ENCODE measurements at places on chromosomes 11 and 22. TPM values are rescaled to one million over a fixed set of nuclear protein-coding genes. Genes with fewer than 3 reads are reported as not detected.

The GPHA2 gene
- total RNA-seq: not detected

The OR8A1 gene
- total RNA-seq: not detected

The ARHGAP8 gene
- 0.36 TPM for total RNA-seq

The TIGD3 gene
- total RNA-seq: 1.6 TPM

The DERL3 gene
- total RNA-seq: 14.8 TPM

The BATF2 gene
- total RNA-seq: 0.09 TPM

The OR51E2 gene
- not detected for total RNA-seq

The RAG2 gene
- total RNA-seq: not detected

The PKDREJ gene
- not detected for total RNA-seq

DNA sequence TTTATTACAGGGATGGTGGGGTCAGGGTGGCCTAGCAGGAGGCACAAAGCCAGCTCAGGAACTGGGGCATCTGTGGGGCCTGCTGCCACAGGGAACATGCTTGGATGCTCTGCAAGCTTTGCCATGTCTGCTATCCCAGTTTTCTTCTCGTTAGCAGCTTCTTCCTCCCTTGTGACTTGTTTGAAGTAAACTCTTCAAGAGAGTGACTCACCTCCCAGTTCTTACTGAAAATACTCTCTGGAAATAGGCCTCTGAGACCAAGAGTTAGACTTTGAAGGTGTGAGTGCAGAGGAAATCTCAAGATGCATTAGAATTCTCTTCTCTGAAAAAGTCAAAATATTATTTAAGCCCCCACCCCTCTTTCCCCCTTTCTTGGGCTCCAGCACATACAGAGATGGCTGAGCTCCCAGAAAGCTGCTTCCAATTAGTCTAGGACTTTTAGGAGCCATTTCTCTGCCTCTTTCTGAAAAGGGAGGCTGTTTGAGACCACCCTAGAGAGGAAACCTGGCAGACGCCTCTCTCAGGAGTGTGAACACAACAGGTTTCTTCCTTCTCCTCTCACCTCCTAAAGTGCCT, 15.1 kb downstream of the CWC15 start:
- peak; percentile 45 for DNase-seq

DNA sequence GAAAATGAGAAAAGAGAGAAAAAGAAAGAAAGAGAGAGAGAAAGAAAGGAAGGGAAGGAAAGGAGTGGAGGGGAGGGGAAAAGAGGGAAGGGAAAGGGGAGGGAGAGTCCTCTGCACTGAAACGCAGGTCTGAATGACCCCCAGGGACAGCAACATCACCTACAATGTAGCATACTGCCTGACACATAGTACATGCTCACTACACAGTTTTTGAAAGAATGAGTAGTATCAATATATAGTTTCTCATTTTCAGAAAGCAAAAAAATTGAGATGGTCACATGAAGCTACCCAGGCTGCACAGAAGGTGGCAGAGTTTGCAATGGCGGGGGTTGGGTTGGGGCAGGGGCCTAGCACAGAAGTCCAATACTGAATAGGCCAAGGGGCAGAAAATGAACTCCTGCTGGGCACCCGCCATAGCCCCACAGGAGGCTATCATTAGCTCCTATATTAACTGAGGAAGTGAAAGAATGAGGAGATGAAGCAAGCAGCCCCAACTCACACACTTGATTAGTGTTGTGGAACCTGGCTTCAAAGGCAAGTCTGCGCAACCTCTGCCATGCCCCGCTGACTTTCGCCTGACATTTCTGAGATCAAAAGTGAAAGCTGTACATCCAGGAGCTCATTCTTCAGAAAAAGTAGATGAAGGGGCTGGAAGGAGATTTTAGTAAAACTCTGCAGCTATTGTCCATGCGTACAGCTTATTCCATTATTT, 241.2 kb upstream of the SYN3 start:
- no peak for DNase-seq

- no peak for DNase-seq
Measured at GRCh38 chr22:48513929-48514328, 1313.7 kb downstream of the BRD1 start.

GRCh38 chr11:68891351-68891948, 12.2 kb downstream of the MRPL21 start:
- no peak for DNase-seq

GRCh38 chr11:67463680-67464410, 5.2 kb downstream of the TMEM134 start:
- no peak for DNase-seq

DNA sequence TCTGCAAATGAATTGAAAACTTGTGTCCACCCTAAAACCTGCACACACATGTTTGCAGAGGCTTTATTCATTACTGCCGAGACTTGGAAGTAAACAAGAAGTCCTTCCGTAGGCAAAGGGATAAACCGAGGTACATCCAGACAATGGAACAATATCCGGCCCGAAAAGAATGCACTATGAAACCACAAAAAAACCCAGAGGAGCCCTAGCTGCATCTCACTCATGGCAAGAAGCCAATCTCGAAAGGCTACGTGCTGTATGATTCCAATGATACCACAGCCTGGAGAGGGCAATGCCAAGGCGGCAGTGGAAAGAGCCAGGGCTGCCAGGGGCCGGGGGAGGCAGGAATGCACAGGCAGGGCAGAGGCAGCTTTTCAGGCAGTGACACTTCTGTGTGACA, 3.2 kb upstream of the MRPL23 start:
- peak; percentile 55 for DNase-seq

DNA sequence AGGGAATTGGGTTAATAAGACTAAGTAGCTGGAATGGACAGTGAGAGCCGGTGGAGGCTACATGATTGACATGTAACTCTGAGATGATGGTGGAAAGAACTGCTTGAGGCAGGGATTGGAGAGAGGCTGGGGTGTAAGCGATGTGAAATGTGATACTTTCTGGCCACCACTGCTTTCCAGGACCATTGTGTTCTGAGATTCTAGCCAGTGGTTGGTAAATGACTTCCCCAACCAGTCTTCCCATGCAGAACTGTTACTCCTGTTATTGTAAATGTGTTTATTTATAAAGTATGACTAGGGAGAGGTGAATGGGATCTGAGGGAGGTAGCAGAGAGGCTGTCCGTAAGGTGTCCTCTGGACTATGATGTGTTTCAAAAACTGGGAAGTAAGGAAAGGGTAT, 18.1 kb downstream of the EXT2 start:
- DNase-seq: no peak

- DNase-seq: peak; percentile 85
Measured at GRCh38 chr11:117226388-117227385, 5.2 kb downstream of the PCSK7 start.

DNA sequence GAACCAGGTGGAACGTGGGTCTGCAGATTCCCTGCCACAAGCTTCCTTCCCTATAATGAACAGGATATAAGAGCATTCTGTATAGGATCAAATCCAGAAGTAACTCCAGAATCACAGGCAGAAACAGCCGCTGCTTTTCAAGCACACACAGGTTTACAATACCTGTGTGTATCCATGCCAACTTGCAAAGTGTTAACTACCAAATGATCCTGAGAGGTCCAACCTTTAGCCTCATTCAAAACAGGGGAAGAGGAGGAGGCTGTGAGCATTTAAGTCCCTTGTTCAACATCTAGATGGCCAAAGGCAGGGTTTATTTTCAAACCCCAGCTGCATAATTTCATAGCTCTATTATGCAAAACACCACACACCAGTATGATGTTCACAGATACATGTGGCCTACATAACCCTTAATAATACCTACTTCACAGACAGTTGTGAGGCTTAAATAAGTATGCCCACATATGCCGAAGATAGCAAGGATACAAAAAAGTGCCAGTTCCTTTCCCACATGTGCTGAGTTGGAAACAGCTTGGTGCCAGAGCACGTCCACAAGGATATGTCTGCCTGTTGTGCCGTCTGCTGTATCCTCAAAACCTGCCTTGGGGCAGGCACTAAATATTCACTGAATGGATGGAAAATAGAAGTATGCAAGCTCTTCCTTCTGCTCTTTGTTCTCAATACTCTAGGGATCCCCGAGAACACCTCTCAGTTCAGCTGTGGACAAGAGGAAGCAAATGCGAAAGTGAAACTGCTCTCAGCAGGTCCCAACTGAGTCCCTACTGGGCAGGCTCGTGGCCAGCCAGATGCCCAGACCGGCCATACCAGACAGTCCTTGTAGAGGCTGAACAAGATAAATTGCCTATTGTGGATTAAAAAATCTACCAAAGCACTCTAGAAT, 66.8 kb downstream of the LARGE1 start:
- peak; percentile 60 for DNase-seq

DNA sequence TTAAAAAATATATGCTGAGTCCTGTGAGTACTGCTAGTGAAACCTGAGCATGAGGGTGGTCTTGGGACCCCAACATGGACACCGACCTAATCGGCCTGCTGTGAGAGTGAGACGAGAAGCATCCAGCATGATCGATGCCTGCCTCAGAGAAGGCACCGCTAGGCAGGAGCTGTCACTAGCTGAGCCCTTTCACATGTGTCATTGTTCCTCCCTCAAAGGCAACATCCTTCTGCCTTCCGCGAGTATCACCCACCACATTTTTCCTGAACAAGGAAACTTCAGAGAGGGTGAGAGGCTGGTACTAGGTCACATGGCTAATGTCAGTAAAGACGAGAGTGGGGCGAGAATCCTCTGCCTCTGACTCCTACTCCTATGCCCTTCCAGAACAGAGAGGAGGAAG, 35.6 kb downstream of the AP1B1 start:
- DNase-seq: no peak

DNA sequence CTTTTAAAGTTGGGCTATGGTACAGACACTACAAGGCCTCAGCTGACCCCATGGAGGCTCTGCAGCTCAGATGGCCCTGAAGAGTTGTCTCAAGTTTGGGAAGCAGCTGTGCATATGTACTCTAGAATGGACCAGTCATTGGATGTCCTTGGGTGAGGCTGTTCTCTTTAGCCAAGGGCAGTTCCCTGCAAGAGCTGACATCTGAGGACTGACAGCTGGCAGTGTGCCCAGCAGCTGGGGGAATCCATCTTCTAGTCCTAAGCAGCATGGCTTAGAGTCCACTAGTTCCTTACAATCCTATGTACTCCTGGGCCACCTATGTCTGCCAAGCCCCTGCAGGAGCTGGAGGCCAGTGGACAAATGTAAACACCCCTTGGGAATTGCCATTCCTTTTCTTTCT, 76.5 kb downstream of the C11orf91 start:
- no peak for DNase-seq

GRCh38 chr11:6022956-6023355, 7.6 kb downstream of the OR56A1 start:
- DNase-seq: peak; percentile 69

DNA sequence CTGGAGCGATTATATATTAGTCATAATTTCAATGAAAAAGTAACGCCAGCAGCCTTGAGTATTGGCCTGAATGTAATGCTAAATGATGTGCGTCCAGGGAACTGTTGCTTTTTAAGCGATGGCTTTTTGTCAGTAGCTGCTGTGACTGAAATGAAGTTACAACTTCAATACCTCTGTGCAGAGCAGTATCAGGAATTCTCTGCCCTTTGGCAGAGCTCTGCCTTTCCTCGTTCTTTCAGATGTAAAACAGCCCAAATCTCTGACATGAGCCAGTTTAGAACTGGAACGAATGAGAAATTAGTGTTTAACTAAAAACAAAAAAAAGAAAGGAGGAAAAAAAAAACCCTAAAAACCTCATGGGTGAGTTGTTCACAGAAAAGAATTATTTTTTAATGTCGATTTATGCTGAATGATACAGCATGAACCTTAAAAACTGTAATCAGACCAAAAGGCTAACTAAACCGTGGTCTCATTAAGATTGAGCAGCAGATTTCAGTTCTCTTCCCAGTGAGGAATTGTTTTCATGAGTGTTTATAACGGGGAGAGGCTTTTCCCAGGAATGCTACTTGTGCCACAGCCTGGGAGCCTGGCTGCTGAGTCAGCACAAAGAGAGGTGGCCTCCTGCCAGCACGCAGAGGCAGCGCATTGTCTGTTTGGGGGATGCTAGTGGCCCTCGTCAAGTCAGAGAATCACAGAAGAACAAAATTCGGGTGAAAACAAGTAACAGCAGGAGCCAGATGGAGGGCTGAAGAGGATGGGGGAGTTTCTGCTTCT, 146.2 kb upstream of the RASSF10 start:
- DNase-seq: no peak

DNA sequence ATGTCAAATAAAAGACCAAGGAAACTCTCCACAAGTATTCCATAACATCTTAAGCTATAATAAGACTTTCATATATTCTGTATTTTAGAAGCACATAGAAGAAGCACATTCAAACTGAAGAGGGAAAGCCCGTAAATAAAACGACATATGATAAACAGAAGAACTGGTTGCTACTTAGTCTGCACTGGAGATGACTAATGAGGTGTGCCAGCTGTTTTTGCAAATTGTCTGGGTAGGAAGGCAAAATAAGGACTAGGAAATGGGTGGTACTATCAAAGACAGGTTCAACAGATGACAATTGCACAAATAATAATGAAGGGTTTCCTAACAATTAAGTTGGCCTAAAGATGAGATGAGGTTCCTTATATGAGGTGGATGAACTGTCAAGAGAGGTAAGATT, 593.2 kb upstream of the CCDC179 start:
- DNase-seq: no peak

GRCh38 chr22:46779651-46780050, 17.2 kb downstream of the TBC1D22A start:
- no peak for DNase-seq

- no peak for DNase-seq
Measured at GRCh38 chr11:110261195-110262071, 35.0 kb downstream of the RDX start.

DNA sequence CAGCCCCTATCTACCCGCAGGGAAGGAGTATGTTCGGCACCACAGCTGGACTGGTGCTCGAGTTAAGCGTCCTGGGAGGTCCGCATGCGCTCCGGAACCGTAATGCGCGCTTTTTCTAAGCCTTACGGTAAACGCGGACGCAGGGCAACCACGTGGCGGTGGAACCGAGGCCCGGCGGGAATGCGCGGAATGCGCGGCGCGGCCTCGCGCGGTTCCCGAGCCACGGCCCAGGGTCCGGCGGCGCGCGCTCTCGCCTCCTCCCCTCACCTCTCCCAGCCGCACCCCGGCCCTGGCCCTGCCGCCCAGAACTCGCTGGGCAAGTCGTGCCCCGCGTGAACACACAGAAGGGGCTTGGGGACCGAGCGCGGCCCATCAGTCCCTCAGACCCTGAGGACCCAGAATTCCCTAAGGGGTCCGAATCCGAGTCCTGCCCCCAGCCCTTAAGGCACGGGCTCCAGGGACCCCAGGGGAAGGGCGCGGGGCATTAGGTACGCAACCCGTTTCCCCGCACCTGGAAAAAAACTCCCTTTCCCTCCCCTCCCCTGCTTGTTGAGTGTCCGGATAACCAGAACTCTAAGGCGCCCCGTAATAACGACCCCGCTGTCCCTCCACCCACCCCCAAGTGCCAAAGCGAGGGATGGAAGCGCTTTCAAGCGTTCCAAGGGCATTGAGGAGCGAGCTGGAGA, 4.3 kb upstream of the CCND1 start:
- no peak for DNase-seq

All from activated CD4-positive, alpha-beta T cell treated with anti-CD3 and anti-CD28 coated beads, Interleukin-2, amount 10 ng/mL, durations not matched to agents 24 days and 14 days (primary cell).